ENCODE measurements at places on chromosomes 13 and 19.

DNA sequence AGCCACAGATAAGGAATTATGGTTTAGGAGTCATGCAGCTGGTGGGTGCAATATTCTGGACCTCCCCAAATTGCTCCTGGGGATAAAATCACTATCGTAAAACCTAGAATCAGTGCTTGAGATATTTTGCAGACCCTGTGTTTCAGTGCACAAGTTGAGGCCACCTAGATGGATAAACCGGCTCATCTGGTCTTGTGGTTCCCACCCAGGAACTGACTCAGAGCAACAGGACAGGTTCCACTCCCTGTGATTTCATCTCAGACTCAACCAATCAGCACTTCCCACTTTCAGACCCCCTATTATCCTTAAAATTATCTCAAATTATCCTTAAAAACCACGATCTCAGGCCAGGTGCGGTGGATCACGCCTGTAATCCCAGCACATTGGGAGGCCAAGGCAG is 21.0 kb downstream of the FBXL12 start:
- no peak for DNase-seq

GRCh38 chr13:61546413-61546812 is 130.8 kb upstream of the PCDH20 start:
- DNase-seq, result no peak

- DNase-seq, result no peak
These were observed 64.5 kb upstream of the MED4 start for GRCh38 chr13:48159401-48159800.

DNA sequence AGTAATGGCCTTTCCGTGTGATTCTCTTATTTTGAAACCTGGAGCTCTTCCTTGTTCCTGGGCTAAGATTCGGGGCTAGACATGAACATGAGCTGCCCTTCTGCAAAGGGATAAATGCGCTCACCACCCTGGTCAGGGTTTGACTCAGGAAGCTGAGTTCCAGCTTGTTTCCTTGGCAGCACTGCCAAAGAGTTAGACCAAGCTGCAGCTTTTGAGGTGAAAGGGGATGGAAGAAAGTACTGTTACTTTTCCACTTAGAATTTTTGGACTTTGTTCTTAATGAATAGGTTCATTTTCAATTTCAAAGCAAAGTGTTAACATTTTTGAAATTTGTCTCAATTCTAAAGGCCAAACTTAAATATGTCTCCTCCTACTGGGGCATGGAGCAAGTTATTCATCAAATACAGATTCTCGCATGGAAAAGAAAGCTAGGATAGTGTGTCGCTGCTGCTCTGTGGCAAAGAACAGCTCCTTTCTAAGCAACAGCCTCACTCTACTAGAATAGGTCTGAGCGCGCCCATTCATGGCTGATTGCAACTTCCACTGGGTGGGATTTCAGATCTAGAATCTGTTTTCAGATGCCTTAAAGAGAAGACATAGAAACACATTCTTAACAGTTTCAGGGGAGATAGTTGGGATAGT is 2.2 kb downstream of the RGCC start:
- DNase-seq, result no peak

DNA sequence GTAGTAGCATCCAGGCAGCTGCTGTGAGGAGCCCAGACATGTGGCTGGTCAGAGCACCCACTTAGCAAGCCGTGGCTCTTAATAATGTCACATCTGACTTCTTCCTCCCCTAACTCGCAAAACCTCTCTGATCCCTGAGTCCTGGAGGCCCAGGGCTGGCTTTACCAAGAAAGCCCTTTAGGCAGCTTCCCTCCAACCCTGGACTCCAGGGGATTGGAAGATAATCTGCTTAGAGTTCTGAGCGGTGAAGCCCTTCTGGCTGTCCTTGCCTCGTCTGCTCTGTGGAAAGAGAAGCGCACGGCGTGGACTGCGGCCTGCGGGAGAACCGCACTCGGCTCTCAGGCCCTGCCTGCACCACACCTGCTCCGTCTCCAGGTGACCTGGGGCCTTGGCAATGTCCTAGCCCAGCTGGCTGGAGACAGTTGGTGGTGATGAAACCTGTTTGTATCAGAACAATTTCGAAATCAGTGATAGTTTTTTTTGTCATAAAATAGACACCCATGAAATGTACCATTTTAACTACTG is 64.5 kb upstream of the MCF2L start:
- DNase-seq, result no peak

DNA sequence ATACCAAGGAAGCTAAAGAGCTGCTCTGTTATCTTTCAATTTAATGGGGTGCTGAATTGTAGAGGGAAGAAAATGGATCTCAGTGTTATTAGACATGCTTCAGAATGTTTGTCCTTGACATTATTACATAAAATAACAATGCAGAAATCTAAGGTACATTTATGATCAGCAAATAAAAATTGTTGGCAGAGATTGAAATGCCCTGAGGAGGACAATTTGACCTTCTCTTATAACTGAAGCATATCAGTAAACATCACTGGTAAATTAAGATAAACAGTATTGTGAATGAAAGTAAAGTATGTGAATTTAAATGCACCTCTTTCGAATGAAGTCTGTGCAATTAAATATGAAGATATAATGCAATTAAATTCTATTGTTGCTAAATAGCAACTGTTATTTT is 1362.1 kb upstream of the ATXN8OS start:
- no peak for DNase-seq

DNA sequence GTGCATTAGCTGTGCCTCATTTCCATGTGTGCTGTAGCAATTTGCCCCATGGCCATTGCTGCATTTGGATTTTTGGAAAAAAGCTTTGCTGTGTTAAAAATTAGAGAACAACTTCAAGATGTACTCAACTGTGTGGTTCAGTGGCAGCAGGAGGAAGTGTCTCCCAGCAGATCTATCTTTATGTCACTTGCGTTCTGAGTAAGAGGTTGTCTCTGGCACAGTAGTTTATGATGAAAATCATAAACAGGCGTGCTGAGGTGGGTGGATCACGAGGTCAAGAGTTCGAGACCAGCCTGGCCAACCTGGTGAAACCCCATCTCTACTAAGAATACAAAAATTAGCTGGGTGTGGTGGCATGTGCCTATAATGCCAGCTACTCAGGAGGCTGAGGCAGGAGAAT is 29.0 kb upstream of the RNF17 start:
- no peak for DNase-seq

- no peak for DNase-seq
These were observed 5.1 kb upstream of the SPACA6 start for GRCh38 chr19:51687791-51688670.

GRCh38 chr13:72093262-72093661 is 226.3 kb upstream of the DACH1 start:
- DNase-seq, result no peak

- no peak for DNase-seq
These were observed 7.8 kb downstream of the ANKLE1 start for GRCh38 chr19:17289489-17289888.

- no peak for DNase-seq
These were observed 5.2 kb downstream of the PLEKHJ1 start for GRCh38 chr19:2230807-2231533.

Measured in effector CD4-positive, alpha-beta T cell (primary cell).